Stimulated activated CD4-positive, alpha-beta T cell treated with anti-CD3 and anti-CD28 coated beads, TNF-alpha, amount 100 ng/mL, for 1 hour (primary cell): ENCODE measurements at places on chromosomes 12 and 14.

GRCh38 chr14:77018785-77019184 is 9.7 kb downstream of the IRF2BPL start:
- DNase-seq = no peak

DNA sequence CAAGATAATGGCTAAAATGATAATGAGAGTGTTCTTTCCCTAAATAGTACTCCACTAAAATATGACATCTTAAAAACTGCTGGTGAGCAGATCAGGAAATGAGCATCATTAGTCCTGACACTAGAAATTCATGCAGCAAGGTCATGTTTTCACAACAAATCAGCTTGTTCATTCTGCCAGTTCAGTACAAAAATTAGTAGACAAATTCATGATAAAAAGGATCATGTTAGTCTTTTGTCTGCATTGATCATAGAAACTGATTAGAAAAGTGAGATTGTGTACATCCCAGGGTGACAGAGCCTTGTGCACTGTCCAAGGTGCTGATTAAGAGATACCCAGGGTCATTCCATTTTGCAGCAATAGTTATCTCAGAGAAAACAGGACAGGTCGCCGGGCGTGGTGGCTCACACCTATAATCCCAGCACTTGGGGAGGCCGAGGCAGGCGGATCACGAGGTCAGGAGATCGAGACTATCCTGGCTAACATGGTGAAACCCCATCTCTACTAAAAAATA is 163.6 kb downstream of the RIMBP2 start:
- no peak for DNase-seq

DNA sequence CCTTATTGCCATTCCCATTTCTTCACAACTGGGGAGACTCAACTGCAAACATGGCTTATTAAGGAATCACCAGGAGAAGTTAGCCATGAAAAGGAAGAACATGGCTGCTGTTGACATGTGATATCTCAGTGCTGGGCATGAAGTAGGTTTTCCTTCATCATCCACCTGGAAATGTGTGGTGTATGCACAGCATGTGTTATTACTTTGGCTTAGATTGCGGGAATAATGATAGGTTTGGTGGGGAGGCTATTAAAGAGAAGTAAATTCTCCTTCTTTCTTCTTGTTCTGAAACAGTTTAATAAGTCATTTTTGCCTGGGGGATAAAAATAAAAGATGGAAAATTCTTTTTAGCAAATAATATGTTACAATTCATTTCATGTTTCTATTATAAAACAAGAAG is 23.7 kb upstream of the CLEC14A start:
- no peak for DNase-seq

DNA sequence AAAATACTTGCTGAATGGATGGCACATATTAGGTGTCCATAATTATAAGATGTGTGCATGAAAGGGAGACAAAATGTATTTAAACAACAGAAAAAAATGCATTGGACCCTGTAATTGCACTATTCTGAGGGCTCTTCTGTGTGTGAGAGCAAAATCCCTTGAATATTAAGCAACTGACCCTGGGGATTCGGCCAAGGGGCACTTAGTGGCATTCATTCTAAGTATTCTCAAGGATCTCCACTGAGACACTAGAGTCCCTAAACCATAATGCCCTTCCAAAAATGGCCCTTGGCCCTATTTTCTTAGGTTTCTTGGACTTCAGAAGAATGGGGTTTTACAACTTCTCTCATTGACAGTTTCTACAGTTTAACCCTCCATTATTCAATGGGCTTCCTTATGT is 388.6 kb downstream of the GLT1D1 start:
- DNase-seq = no peak

GRCh38 chr12:26452511-26452910 is 257.1 kb downstream of the SSPN start:
- DNase-seq = no peak

DNA sequence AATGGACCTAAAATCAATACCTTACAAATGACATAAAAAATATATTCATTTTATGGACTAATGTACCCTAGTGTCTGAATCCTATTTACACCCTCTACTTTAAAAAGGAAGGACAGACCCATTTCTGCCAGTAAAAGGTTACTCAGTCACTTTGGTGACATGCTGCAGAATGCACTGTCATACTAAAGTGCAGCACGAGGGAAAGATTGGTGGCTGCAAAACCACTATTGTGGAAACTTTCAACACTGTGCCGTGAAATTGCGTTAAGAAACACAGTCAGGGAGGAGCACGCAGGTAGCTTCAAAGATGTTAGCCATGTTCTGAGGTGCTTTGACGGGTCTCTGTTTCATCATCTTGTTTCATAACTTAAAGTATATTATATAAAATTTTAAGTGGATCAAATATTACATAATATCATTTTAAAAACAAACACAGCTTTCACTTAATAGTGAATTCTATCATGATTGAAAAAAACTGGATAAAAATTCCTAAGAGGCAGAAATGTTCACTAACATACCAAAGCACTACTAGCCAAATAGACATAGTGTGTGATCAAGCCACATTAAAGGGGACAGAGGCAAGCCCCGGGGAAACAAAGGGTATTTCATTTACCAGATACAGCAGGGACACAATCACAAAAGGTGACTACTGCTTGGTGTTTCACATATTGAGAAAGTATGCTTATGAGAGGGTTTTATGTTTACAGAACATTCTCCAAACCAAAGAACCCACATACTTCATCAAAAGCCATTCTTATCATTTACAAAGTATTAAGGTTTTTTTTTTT is 330.8 kb upstream of the SOX5 start:
- no peak for DNase-seq

- no peak for DNase-seq
Measured at GRCh38 chr14:22660654-22661053, 16.5 kb upstream of the OR6J1 start.

GRCh38 chr12:75795125-75795524 is 236.5 kb downstream of the PHLDA1 start:
- no peak for DNase-seq

- DNase-seq = no peak
Measured at GRCh38 chr12:80702889-80703805, 4.3 kb upstream of the MYF6 start.

DNA sequence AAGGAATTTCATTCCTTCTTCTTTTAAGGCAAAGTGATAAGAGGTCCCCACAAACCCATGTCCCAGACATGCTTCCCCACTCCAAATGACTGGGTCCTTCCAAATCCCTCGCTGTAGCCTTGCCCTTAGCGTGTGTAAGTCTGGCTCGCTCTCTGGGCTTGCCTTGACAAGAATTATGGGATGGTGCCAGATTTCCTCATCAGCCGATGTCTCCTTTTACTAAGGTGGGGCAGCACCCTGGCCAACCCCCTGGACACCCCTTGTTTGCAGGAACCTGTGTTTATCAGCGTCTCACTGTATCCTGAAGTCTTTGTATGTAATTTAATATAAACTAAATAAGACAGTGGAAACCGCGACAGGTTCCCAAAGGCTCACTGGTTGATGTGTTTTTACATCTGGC is 493.3 kb downstream of the EGLN3 start:
- no peak for DNase-seq

DNA sequence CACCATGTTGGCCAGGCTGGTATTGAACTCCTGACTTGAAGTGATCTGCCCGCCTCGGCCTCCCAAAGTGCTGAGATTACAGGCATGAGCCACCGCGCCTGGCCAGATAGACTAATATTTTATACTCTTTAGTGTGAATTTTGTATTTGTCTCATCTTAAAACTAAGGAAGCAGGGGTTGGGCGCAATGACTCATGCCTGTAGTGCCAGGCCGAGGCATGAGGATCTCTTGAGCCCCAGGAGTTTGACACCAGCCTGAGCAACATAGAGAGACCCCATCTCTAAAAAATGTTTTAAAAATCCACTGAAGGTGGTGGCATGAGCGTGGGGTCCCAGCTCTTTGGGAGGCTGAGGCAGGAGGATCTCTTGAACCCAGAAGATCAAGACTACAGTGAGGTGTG is 9.0 kb downstream of the DYNC1H1 start:
- DNase-seq = no peak

DNA sequence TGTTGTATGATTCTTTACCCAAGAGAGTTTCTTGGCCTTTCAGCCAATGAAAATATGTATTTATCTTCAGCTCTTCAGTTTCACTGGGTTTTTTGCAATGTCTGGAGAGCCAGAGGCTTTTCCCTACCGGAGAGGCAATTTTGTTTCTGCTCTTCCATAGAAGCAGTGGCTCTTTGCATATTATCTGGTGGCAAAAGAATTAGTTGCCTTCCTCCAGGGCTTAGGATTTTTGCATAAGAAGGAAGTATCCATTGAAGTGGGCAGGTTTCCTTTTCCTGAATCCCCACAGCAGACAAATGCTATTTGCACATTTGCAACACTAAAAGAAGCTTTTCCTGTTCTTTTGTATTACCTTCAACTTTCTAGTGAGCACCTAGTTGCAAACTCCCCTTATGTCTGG is 75.2 kb downstream of the NTS start:
- DNase-seq = no peak

DNA sequence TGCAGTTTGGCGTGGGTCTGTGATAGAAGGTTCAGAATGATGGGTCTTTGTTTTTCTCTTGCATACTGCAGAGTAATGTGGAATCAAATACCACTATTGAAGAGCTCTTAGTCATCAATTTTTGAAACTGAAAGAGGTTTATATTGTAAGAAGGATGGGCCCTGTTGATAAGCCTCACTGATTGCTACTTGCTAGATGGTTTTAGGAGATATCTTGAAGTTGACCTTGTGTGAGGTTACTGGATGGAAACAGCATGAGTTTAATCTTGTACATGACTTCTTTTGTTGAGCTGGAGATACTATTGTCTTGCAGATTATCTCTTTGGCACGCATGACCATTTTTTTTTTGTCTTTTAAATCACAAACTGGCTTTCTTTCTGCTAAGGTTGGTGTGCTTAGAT is 13.8 kb downstream of the BICD1 start:
- DNase-seq = no peak

DNA sequence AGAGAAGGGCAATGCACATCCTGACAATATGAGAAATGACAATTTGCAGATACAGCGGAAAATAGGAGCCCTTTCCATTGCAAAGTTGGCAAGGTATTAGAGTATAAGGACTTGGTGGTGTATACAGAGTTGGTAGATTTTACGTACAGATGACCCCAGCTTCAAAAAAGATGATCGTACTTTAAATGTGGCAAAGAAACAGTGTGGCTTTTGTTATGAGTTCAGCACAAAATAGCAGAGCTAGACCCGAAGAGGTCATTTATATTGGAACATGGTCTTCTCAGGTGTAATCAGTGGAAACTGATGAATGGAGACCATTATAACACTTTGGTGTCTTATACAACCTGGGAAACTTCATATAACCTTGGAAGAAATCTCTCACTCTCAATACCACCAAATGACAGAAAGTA is 2.3 kb downstream of the CLEC2B start:
- no peak for DNase-seq

- DNase-seq = no peak
Measured at GRCh38 chr12:64480148-64480547, 28.2 kb downstream of the TBK1 start.

DNA sequence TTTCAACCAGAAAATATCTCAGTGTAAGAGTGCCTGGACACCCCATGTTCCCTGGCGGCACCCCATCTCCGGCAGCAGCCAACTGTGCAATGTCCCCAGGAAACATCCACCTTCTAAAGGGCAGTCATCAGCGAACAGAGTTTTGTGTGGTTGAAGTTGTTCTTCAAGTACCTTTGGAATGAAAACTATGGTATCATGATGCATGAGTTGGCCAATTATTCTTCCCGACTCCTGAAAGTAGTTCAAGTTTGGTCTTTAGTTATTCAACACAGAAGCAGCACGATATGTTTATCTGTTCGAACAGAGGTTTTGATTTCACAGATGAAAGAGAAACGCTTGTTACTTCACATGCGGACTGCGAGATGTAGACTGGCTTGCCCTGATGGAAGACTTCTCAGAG is 21.1 kb upstream of the TTC7B start:
- DNase-seq = no peak

DNA sequence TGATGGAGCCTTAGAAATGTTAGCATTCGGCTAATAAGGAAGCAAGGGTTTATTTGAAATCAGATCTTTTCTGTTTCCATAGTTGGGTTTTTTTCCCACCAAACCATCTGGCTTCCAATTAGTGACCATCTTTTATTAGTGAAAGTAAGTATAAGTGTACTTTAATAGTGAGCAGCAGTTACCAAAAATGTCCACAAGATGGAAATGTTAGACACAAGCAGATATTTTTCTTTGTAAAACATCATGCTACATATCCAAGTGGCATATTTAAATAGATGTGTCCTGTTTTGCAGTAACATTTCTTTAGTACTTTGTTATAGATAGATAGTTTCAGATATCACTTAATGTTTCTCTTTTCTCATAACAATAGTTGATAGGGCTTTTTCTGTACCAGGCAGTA is 28.8 kb downstream of the YEATS4 start:
- no peak for DNase-seq

GRCh38 chr14:99749763-99750715 is 43.2 kb upstream of the EML1 start:
- no peak for DNase-seq
